ENCODE measurements at places on chromosomes 3 and 15.

- DNase-seq, result no peak
These were observed 342.6 kb downstream of the NSUN3 start for GRCh38 chr3:94405258-94406035.

- no peak for DNase-seq
These were observed 28.6 kb upstream of the SPATA12 start for GRCh38 chr3:57031631-57032541.

- no peak for DNase-seq
These were observed 887 bp downstream of the OXTR start for GRCh38 chr3:8768364-8769087.

- no peak for DNase-seq
These were observed 5.2 kb downstream of the CDV3 start for GRCh38 chr3:133578548-133579191.

DNA sequence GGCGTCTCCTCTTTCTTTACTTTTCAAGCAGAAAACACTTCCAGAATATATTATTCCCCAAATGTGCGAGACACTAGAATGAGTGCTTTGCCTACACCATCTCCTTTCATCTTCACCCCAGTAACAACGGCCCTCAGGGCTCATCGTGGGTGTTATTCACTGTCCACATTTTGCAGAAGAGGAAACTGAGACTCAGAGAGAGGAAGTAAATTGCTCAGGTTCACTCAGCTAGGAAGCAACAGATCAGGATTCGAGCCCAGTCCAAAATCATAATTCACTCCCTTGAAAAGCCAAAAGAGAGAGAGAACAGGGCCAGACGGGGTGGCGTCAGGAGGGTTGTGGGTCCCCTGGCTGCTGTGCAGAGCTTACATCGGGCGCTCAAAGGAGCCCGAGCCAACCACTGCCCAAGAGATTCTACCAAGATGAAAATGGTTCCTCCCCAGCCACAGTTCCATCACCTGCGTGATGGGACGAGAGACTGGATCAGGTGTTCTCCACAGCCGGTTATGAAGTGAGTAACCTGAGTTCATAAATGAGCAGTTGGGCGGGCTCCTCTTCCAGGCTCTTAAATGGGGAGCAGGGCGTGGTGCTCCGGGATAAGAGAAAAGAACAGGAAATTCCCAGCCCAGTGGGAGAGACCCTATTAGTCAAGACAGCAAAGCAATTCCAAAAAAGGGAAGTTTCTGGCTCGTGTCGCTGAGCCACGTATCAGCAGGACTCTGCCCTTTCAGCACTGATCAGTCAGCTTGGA is 48.6 kb upstream of the FLNB start:
- DNase-seq, result no peak

DNA sequence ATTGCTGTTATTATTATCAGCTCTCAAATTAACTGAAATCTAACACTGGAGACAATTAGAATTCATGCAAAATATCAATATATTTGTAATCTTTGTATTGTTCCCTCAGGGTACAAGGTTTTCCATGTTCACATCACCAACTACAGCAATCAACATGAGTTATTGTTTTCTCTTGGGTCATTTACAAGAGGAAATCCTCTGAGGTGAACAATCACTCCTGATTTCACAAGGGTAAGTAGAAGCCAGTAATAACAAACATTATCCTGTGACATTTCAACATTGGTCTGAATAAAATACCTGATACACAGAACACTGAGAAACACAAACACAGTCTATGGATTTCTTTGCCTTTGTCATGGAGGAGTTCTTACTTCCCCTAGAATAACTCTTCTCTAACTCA is 174.0 kb downstream of the SUCNR1 start:
- no peak for DNase-seq

DNA sequence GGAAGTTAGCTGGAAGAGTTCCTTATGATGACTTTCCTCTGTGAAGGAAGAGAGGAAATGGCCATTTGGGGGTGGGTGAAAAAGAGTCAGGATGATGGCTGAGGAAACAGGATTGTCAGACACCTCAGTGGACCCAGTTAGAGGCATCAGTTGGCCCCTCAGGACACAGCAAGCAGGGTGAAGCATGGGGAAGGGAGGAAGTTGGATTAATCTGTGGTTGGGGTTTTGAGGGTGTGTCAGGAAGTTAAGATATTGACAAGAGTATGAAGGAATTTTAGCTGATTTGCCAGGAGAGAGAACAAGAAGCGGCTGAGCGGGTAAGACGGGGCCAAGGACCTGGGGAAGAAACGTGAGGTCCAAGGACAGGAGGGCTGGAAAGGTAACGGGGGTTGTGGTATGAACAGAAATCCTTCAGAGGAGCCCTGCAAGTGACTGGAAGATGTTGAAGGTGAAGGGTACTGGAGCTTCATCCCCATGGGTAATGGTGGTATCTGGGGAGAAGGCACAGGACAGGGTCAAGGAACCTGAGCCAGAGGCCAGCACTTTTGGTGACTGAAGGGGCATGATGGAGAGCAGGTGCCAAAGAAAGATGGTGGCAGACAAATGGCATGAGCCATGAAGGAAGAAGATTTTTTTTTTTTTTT is 2.7 kb downstream of the UQCC5 start:
- DNase-seq, result no peak

DNA sequence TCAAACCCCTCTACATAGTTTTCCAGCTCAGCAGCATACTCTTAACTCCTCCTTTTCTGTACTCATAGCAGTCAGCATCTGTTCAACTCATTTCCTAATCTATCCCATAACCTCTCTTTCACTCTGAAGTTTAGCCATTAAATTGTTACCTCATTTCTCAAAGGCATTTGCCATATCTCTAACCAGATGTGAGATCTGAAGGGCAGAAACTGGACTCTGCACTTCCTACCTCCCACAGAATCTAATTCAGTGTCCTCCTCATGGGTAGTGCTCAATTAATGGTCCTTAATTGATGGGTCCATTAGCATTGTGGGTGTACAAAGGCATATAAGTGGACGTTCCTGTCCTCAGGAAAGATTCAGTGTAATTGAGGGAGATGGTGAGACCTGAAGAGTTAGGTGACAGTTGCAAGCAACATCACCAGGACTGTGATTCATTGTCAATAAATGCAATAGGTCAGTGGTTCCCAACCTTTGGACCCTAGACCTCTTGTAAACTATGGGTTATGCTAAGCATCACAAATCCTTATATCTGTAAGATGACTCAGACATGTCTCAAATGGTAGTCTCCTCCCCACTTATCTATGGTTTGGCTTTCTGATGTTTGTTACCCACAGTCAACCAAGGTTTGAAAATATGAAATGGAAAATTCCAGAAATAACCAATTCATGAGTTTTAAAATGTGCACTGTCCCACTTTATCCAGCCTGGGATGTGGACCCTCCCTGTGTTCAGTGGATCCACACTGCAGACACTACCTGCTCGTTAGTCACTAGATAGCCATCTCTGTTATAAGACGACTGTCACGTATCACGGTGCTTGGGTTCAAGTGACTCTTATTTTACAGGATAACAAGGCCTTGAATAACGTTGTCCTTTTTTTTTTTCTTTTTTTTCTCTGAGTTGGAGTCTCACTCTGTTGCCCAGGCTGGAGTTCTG is 25.0 kb upstream of the UACA start:
- DNase-seq, result no peak

DNA sequence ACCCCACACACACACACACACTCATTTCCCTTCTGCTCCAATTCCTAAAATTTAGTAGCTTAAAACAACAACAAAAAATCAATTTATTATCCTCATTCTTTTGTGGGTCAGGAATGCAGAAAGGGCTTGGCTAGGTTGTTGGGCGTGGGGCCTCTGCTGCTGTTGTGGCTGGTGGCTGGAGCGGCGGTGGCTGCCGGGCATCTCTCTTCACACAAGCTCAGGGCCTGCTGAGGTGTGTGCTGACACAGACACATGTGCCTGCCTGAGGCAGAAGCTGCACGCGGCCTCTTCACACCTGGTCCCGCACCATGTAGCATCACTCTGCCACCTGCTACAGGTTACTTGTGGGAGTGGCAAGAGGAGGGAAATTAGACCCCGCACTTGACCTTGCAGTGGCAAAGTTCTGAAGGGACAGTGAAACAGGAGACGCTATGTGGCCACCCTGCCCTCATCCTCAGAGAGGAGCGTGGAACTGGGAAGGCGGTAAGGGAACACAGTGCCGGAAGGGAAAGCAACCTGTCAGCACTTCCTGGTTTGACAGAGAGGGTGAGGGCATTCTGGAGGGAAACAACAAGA is 64.0 kb upstream of the PRR20G start:
- no peak for DNase-seq

- no peak for DNase-seq
These were observed 46.5 kb downstream of the KLHL25 start for GRCh38 chr15:85748176-85748575.

DNA sequence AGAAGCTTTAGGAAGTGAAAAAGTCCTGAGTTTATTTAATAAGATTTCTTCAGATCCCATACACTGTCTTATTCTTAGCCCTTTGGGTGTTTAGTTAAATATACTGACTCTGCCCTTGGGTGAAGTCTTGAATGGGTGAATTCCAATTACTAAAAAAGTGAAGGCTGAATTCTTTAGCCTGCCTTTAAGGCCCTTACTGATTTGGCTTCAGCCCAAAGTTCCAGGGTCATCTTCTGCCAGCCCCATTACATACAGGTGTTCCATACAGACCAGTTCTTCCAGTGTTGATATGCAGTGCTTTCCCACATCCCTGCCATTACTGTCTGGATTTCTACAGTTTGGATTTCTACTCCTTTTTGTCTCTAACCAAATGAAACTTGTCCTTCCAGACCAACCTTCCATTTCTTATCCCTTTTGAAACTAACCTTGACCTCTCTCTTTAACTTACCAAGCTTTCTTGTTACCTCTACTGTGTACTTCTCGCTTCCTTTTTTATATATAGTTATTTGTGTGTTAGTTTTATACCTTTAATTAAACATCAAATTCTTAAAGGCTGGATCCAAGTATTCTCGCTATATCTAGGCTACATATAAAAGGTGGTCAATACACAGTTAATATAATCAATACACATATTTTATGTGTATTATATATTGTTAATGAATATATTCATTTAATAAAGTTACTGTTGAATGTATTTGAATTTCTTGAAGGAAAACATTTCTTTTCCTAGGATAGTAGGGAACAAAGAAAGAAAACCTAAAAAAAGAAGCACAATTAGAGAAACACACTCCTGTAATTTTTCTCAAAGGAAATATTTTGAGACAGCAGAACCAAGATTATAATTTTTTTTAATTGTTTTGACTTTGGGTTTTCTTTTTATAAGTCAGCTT is 15.0 kb downstream of the MBNL1 start:
- no peak for DNase-seq

- DNase-seq, result no peak
These were observed 340.3 kb downstream of the FOXP1 start for GRCh38 chr3:71243229-71243628.

- no peak for DNase-seq
These were observed 1.3 kb downstream of the FXR1 start for GRCh38 chr3:180913581-180914404.

DNA sequence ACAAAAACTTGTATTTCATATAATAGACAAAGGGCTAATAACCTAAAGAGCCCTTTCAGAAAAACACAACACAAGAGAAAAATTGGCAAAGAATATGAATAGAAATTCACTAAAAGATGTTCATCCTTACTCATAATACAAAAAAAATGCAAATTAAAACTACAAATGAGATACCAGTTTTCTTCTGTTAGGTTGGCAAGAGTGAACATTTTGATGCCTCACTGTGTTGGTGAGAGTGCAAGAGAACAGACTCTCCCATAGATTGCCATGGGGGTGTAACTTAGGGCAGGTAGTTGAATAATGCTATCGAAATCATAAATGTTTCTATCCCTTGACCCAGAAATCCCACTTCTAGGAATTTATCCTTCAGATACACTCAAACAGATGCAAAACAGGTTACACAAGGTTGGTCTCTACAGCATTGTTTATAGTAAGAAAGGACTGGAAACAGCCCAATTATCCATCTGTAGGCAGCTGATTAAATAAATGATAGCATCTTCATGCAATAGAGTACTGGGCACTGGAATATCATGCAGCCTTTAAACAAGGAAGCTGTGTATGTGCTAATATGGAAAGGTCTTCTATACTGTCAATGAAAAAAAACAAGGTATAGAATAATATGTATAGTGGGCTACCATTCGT is 146.3 kb downstream of the TLE3 start:
- DNase-seq, result no peak

DNA sequence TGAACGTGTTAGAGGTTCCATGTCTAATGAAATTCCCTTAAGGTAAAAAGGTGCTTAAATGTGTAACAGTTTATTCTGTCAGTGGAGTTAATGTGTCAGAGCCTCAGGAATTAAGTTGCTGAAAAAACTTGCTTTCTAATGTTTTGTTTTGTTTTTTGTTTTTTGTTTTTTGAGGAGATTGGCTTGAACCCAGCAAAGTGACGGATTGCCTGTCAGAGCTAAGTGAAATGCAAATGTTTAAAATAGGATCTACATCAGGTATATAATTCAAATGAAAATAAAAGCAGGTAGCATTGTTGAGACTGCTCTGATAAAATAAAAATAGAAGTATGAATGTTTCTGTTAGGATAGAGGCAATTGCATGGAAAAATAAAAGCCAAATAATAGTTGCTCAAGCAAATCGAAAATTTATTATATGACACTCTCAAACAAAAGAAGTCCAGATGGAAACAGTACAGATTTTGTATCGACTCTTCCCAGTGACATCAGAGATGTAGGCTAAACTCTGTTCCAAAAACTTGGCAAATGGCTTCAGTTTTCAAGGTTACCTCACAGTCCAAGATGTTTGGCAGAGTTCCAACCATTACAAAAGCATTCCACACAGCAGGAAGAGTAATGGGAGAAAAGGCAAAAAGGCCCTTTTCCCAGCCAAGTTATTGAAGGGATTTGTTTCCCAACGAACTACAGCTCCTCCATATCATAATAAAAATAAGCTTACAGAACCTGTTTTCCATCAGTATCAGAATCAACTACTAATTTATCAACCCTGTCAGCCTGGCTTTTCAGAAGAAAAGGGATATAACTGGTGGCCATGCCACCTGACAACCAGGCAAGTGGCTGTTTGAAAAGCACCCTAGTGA is 291.0 kb downstream of the TBL1XR1 start:
- DNase-seq, result no peak

- no peak for DNase-seq
These were observed 67.9 kb downstream of the CNTN4 start for GRCh38 chr3:2166552-2166951.

DNA sequence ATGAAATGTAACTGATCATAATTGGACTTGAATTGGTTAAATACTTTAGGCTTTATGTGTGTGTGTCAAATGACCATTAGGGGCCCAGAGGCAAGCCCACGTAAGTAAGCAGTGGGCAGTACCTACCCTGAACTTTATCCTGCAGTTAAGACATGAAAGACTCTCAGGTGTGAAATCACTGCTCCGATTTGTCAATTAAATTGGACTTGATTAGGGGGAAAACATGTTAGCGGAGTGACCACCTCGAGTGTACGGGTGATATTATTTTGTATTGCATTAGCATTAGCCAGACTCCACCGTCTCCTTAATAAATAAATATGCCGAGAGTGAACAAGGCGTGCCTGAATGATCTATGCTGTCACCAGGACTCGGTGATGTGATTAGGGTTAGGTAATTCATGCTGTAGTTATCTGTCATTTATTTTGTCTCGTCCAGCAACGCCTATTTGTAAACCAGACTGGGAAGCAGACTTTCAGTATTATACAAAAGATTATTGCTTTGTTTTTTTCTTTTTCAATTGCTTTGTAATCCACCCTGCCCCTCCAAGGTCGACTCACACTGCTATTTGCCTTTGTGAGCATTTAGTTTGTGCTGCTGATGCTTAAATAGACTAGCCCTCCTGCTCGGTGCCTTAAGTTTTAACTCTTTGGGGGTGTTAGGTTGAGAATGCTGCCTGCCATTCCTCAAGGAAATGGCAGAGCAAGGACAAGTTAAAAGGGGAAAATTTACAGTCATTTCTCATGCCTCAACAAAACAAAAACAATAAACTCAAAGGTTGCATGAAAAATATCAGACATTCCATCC is 1.8 kb downstream of the RBMS3 start:
- DNase-seq, result no peak

- no peak for DNase-seq
These were observed 39.6 kb downstream of the MAP3K13 start for GRCh38 chr3:185402561-185402960.
